ENCODE measurements at places on chromosomes 7 and 10.

DNA sequence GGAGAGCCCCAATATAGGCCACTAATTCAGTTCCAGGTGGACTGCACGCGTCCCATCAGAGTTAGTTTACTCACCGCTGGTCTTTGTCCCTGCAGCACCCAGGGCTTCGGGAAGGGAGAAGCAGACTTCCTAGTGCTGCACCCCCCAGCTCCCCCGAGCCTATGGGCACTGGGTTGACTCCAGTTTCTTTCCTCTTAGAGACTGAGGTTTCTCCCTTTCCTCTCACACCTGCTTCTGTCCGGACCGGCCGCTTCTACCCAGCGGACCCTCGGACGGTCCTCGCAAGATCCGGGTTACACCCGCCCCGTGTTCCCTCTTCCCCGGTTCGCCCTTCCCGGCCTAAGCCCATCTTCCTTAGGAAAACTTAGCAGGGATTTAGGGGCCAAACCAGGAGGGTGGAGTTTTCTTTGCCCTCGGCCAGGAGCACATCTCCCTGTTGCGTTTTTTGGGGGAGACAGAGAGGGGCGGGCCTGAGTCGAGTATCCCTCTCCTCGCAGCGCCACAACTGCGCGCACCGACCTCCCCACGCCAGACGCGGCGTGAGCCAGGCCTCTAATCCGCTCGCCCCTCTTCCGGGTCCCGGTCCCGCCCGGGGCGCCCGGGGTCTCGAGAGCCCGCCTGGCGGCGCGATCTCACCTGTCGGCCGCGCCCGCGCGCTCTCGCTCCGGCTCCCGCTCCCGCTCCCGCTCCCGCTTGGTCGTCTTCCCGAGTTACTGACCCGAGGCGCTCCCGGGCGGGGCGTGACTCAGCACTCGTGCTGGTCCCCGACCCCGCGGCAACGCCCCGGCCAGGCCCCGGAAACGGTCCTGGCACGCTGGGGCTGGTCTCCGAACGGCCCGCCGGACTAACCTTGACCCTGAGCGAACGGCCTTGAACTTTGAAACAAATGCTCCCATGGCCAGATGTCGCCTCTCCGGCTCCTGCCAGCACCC lies at the start of gene AIFM2:
Gene AIFM2, minus strand, starts transcription at position 728 of the 932 bp plus-strand sequence. CDS start 8,741 bp downstream, outside the sequence.
- peak; percentile 40 for DNase-seq

GRCh38 chr10:123536176-123536845 lies 129.8 kb upstream of the GPR26 start:
- DNase-seq = no peak

- DNase-seq = no peak
Observed at GRCh38 chr10:70271996-70272924, 11.5 kb downstream of the NPFFR1 start.

DNA sequence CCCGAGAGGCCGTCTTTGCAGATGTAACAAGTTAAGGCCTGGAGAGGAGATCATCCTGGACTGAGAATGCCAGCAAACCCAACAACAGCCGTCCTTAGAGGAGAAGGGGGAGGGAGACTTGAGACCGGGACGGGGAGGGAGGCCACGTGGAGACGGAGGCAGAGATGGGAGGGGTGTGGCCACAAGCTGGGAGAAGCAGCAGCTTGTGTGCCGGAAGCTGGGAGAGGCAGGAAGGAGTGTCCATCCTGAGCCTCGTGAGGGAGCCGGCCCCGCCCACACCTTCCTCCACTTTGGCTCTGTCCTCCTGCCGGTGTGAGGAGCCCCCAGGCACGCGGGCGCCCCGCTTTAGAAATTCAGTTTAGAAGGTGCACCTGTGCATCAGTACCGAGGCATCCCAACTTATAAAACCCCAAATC lies 95.7 kb downstream of the DNAJB6 start:
- no peak for DNase-seq

- DNase-seq = peak; percentile 64
Observed at GRCh38 chr10:17742918-17743317, 9.1 kb upstream of the TMEM236 start.

DNA sequence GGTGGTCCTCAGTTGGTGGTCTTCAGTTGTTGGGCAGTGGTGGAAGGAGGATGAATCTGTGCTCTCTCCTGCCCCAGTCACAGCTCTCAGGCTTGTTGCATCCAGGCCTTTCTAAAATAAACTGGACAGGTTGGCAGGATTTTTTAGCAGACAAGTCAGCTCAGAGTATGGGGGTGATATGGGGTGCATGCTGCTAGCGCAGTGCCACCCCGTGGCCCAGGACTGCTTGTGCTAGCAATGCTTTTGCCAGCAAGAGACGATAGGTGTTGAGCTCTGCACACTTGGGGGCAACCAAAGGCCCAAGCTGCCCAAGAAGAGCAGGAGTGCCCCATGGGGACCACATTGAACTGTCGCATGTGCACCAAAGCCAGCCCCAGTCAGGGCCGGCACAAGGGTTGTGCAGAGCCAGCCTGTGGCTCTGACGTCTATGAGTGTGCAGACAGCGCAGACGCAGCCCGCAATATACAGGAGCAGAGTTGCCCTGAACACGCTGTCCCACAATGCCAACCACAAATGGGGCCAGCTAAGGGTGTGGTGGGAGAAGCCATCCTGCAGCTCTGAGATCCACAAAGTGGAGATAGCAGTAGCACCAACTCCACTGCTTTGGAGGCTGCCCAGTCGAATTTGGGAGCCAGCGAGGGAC lies 49.8 kb upstream of the PDSS1 start:
- no peak for DNase-seq

DNA sequence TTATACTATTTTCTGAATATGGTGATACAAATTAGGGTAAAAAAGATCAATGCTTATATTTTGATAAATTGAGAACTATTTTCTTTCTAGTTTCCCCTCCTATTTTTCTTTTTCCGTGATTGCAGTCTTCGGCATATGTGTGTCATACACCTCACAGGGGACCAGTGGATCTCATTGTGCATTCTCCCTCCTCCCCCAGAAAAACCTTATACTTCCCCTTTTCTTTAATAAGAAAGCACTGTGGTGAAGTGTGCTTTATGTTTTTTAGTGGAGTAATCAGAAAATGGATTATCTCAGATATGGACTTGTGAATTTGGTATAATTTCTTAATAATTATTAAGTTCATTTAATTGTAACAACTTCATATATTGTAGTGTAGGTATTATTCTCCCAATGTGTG lies 72.8 kb downstream of the BICC1 start:
- no peak for DNase-seq

DNA sequence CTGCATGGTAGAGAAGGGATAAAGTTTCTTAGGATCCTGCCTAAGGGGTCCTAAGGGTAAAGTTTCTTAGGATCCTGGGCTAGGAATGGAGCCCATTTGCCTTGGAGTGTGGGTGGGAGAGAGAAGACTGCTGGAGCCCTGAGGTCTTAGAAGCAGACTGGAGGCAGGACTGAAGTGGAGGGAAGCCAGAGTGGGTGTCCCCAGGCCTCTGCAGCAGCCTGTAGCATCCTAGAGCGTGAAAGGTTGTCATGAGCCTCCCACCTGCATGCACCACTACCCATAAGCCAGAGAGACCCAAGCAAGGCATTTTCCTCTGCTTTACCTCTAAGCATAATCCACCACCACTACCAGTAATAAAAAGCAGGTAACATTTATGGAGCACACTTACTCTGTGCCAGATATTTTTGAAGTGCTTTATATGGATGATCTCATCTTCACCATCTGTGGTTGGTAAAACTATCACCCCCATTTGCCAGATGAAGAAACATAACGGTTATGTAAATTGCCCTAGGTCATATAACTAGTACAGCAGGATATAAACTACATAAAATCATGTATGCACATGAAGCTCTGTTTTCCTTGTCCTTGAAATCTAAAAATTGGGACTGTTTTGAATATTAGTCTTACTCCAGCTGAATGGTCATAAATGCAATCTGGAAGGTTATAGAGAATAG lies 103.5 kb upstream of the CCDC6 start:
- DNase-seq = no peak

DNA sequence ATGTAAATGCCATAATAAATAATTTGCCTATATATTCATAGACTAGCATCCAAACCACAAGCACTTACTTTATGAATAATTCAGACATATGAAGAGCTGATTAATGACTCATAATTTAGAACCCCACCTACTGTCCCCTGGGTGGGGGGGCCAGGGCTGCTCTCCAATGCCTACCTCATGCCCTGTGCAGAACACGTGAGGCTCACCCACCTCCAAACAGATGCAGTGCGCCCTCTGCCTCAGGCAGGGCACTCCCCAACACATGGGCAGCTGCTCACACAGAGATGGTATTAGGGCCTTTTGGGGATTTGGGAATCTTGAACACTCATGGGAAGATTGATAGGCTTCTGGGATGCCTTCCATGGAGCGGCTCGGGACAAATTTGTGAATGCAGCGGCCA lies 75.1 kb upstream of the INSIG1 start:
- DNase-seq = no peak

Measured in effector memory CD8-positive, alpha-beta T cell (primary cell).